Stimulated activated CD4-positive, alpha-beta T cell treated with anti-CD3 and anti-CD28 coated beads, Interleukin-2, amount 100 ng/mL, for 4 hours (primary cell): ENCODE measurements at places on chromosomes 4 and X.

GRCh38 chr4:138951764-138952163 lies 63.8 kb upstream of the NOCT start:
- no peak for DNase-seq

- DNase-seq, result no peak
These were observed 267.7 kb upstream of the GALNT7 start for GRCh38 chr4:172900900-172901299.

DNA sequence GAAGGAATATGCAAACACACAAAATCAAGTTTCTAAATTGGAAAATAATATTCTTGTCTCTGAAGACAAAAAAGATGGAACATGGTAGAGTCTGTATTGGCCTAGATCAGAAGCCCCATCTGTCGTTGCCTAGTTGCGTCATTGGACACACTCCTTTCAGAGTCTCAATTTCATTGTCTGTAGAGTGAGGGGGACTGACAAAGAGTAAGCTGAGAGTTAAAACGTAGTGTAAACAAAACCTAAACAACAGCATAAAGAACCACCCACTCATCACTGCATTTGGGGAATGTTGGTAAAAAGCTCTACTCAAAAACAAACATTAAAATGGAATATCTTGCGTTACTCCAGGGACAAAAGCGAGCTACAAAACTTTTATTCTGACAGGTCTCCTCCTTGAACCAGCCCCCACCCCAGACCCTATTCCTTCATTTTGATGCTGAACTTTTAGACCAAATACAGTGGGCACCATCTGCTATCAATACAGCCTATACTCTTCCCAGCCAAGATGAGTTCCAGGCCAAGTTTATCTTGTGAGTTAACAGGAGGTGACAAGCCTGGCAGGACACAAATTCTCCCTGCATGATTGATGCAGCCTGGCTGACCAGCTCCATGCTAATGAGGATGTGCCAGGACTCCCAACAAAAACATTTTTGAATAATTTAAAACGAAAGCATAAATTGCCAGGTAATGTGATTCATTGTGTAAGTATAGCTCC lies 125.2 kb downstream of the COL25A1 start:
- no peak for DNase-seq

GRCh38 chr4:16785793-16786527 lies 112.5 kb downstream of the LDB2 start:
- no peak for DNase-seq

GRCh38 chrX:100643956-100644860 lies at the start of gene SRPX2:
TSS of gene SRPX2 (plus strand) at chrX:100644199. CDS start at chrX:100646323, 2,124 bp downstream.
- no peak for DNase-seq

DNA sequence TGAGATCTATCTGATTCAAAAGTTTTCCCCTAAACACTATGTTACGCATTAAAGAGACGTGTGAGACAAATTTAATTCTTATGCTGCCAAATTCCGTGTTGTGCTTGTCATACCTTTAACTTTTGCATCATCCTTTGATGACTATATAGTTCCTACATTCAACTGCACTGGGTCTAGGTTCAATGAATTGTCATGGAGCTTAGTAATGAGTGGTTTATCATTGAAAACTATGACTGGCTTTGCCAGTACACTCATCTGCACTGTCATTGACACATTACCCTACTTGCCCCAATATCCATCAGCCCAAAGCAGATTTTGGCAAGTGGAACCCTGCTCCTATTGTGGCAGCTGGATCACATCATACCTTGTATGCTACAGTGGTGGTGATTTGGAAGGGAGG lies 882.9 kb upstream of the SLIT2 start:
- DNase-seq, result no peak

DNA sequence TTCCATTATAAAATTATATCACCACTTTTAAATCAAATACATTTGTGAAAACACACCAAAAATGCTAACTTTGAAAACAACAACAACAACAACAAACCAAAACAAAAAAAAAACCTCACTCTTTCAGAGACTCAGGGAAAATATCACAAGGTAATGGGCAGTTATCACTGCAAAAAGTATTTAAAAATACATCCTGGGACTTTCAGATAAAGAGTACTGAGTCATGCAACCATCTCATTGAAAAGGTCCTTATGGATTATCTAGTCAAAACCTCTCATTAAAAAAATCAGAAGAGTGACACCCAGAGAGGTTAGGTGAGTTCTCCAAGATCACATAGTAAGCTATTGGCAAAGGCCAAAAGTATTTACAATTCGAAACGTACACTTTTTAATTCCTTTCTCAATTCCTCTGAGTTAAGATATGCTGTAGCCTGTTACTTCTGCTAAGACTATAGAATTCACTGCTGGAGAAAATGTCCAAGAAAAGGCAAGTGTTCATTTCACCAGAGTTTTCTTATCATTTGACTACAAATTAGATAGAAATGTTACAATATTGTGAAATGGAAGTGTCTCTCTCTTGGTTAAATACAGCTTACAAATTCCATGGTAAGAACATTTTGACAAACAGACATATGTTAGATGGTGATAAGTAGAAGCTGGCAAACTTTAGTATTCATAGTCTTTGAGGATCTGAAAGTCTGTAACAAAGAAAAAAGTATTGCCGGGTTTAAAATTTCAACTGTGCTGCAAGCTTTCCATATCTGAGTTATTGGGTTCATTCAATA lies 9.3 kb downstream of the STX18 start:
- no peak for DNase-seq

DNA sequence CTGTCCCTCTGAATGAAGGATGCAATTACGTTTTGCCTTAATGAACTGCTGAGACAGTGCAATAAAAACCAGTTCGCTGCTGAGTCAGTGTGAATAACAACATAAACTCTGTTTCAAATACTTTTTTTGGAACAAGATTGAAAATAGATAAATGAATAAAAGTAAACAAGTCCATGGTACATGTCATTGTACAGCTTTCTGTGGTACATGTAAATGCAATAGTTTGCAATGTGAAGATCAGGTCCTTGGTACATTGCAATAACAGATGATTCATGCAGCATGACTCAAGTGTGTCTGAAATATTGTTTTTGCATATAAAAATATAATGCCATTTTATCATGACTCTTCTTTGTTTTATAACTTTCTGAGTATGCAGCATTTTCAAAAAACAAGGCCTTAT lies 193.4 kb upstream of the PACRGL start:
- DNase-seq, result no peak
